ENCODE measurements at places on chromosomes 4 and X. TPM values are rescaled to one million over a fixed set of nuclear protein-coding genes. Genes with fewer than 3 reads are reported as not detected.

SPACA5 gene
- total RNA-seq: not detected

GABRG1 gene
- not detected for total RNA-seq

NHS gene
- 1.4 TPM for total RNA-seq

DAPP1 gene
- 0.24 TPM for total RNA-seq

FOXR2 gene
- not detected for total RNA-seq
